A549 treated with DMSO at 1 μM for 4 hours (cell line): ENCODE measurements at places on chromosomes 12 and 14. TPM values are rescaled to one million over a fixed set of nuclear protein-coding genes. Genes with fewer than 3 reads are reported as not detected.

LTB4R2 gene
- total RNA-seq, result 2.4 to 5.7 TPM (median 4.7 TPM) in 5 replicates

CCDC197 gene
- not detected in 5 replicates for total RNA-seq

GZMH gene
- not detected in 5 replicates for total RNA-seq

GDF11 gene
- total RNA-seq, result 3.9 to 5.7 TPM (median 4.5 TPM) in 5 replicates

KCNK13 gene
- 0.09 to 0.14 TPM (median 0.14 TPM) in 3 of 5 replicates, not detected in the others for total RNA-seq

GPR65 gene
- total RNA-seq, result not detected in 5 replicates

SIX6 gene
- not detected in 5 replicates for total RNA-seq

FSCB gene
- total RNA-seq, result not detected in 5 replicates

FCF1 gene
- 49.9 to 67.2 TPM (median 58.9 TPM) in 5 replicates for total RNA-seq

NDUFB1 gene
- 302 to 416 TPM (median 335 TPM) in 5 replicates for total RNA-seq

IL31 gene
- not detected in 5 replicates for total RNA-seq

OR4E2 gene
- total RNA-seq, result not detected in 5 replicates

RASSF9 gene
- total RNA-seq, result 0.22 to 0.46 TPM (median 0.40 TPM) in 5 replicates

PLD4 gene
- total RNA-seq, result 0.05 to 0.17 TPM (median 0.10 TPM) in 4 of 5 replicates, not detected in the other

KRT73 gene
- total RNA-seq, result not detected in 5 replicates

KRT2 gene
- 0.04 TPM in 1 of 5 replicates, not detected in the others for total RNA-seq

ZDHHC22 gene
- total RNA-seq, result 0.29 to 0.36 TPM (median 0.33 TPM) in 5 replicates

CFAP54 gene
- 0.92 to 1.5 TPM (median 1.2 TPM) in 5 replicates for total RNA-seq

SERPINA12 gene
- not detected in 5 replicates for total RNA-seq

CLEC14A gene
- not detected in 5 replicates for total RNA-seq

CHMP4A gene
- total RNA-seq, result 79.6 to 96.4 TPM (median 82.0 TPM) in 5 replicates

CLEC4C gene
- total RNA-seq, result not detected in 5 replicates

INHBE gene
- 0.07 to 0.22 TPM (median 0.15 TPM) in 4 of 5 replicates, not detected in the other for total RNA-seq

SIX1 gene
- total RNA-seq, result 7.3 to 9.8 TPM (median 9.1 TPM) in 5 replicates

BMAL2 gene
- total RNA-seq, result 22.6 to 33.8 TPM (median 30.7 TPM) in 5 replicates

CCDC177 gene
- 0.02 TPM in 1 of 5 replicates, not detected in the others for total RNA-seq

OR6C68 gene
- not detected in 5 replicates for total RNA-seq

RERGL gene
- not detected in 5 replicates for total RNA-seq

HCFC2 gene
- total RNA-seq, result 3.6 to 5.6 TPM (median 5.1 TPM) in 5 replicates

NOS1 gene
- total RNA-seq, result 0.34 to 0.72 TPM (median 0.64 TPM) in 5 replicates

SPIC gene
- total RNA-seq, result not detected in 5 replicates

PRICKLE1 gene
- 0.81 to 1.2 TPM (median 0.86 TPM) in 5 replicates for total RNA-seq

PLEK2 gene
- total RNA-seq, result 24.3 to 36.3 TPM (median 27.0 TPM) in 5 replicates

DBX2 gene
- total RNA-seq, result not detected in 5 replicates

SENP1 gene
- 12.2 to 15.3 TPM (median 14.5 TPM) in 5 replicates for total RNA-seq

TOMM20L gene
- total RNA-seq, result not detected in 5 replicates

LTA4H gene
- 95.2 to 110 TPM (median 108 TPM) in 5 replicates for total RNA-seq

AHNAK2 gene
- total RNA-seq, result 202 to 234 TPM (median 210 TPM) in 5 replicates

GDF3 gene
- total RNA-seq, result not detected in 5 replicates
